ENCODE measurements at places on chromosomes 5 and 9.

GRCh38 chr9:136928591-136928990, 15.9 kb downstream of the FBXW5 start:
- DNase-seq: no peak

DNA sequence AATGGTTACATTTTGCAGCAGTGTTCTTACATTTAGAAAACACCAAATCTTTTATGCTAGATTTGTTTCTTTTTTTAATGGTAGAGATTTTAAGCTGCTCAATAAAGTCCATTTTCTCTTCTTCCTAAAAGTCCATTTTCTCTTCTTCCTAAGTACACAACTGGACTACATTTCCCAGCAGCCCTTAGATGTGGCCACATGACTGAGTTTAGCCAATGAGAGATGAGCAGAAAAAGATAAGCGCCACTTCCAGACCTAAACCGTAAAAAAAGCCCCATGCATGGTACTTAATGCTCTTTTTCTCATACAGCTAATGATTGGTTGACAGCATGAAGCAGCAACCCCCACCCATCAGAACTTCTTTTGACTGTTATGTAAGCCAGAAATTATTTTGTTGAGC, 206.7 kb downstream of the FAM114A2 start:
- DNase-seq: no peak

DNA sequence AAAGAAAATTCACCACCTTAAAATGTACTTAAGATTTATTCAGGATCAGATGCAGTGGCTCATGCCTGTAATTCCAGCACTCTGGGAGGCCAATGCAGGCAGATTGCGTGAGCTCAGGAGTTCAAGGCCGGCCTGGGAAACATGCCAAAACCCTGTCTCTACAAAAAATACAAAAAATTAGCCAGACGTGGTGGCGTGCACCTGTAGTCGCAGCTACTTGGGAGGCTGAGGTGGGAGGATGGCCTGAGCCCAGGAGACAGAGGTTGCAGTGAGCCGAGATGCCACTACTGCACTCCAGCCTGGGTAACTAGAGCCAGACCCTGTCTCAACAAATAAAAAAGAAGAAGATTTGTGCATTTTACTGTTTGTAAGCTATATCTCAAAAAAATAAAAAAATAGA, 34.7 kb upstream of the GFPT2 start:
- no peak for DNase-seq

GRCh38 chr5:124859556-124860290, 113.3 kb upstream of the ZNF608 start:
- DNase-seq: no peak

DNA sequence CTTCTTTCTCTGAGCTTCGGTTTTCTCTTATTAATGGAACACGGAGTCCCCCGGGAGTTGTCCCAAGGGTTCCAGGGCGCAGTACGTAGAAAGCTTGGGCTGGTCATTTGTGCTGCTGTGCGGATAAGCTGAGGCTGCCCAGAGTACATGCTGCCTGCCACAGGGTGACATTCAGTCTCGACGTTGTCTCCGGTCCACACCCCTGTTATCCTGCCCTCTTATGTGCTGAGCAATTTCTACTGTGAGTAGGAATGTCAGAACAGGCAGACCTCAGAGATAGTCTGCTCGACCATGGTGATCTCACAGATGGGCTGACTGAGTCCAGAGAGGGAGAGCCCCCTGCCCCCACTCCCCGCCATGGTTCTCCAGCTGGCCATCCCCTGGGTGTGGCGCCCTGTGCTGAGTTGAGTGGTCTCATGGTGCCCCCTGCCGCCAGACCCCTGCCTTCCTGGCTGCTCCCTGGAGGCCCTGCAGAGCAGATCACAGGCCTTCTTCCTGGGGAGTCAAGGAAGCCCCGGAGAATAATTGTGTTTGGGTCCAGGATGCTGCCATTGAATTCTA, 124.0 kb downstream of the RGS3 start:
- DNase-seq: peak; percentile 5

DNA sequence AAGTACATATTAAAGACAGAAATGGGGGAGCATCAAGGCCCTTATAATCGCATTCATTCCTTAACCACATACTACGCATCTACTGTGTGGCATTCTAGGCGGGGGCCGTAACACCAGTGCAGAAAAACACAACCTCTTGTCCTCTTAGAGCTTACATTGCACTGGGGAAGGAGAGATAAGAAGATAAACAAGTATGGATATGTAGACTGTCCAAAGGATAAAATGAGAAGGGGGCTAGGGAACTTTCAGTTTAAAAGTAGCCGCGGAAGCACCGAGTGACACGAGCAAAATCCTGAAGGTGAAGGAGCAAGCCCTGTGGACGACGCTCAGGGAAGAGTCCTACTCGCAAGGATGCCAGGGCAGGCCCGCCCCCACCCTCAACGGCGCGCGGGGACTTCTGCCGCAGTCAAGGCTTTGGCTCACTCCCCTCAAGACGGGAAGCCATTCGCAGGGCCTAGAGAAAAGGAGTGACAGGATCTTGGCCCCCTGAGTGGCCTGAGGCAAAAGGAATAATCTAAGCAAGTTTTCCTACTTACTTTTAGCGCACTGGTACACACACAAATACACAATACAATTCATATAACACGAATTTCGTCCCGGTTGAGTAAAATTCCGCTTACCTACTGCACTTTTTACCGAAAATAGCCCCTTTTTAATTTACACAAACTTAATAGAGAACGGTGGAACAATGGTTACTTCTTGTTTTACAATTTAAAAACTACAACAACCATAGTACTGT, 1.3 kb upstream of the NIPBL start:
- peak; percentile 41 for DNase-seq

GRCh38 chr5:172364773-172365172, 81.2 kb upstream of the UBTD2 start:
- no peak for DNase-seq

DNA sequence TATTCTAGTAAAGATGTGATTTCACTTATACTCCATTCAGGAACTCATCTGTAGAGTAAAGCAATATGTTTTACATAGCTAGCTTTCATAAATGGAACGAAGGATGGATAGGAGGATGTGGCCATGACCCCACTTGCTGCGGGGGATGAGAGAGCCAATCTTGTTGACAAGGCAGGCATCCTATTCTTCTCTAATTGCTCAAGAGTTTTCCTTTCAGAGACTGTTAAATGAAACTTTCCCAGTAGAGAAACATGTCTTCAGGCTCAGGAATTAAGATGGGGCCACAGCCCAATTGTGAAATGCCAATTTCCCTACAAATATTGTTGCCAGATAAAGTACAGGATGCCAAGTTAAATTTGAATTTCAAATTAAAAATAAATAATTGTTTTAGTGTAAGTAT, 196.2 kb upstream of the TUT7 start:
- no peak for DNase-seq

- DNase-seq: no peak
Observed at GRCh38 chr5:158611581-158611980, 488.1 kb downstream of the EBF1 start.

GRCh38 chr9:19233344-19233743, 2.9 kb downstream of the DENND4C start:
- DNase-seq: no peak

- DNase-seq: no peak
Observed at GRCh38 chr9:128163523-128164306, 3.6 kb downstream of the BBLN start.

DNA sequence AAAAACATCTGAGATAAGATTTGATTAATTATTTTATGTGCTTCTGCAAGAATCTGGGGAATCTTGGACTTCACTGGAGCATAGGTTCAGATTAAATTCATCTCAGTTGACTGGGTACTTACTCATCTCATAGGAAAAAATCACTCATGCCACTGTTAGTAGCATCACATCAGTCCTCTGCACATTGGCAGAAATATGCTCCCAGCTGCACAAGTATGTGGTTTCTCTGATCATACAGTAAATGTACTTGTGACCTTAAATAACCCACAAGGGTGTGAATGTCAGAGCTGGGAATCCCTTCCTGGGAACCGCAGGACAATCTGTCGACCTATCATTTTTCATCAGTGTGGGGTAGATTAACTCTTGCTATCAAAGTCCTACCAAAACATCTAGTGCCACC, 203.7 kb upstream of the SLC24A2 start:
- no peak for DNase-seq

GRCh38 chr9:130237076-130237475, 28.5 kb upstream of the HMCN2 start:
- no peak for DNase-seq

GRCh38 chr9:104177003-104177611, 83.0 kb downstream of the SMC2 start:
- DNase-seq: no peak

DNA sequence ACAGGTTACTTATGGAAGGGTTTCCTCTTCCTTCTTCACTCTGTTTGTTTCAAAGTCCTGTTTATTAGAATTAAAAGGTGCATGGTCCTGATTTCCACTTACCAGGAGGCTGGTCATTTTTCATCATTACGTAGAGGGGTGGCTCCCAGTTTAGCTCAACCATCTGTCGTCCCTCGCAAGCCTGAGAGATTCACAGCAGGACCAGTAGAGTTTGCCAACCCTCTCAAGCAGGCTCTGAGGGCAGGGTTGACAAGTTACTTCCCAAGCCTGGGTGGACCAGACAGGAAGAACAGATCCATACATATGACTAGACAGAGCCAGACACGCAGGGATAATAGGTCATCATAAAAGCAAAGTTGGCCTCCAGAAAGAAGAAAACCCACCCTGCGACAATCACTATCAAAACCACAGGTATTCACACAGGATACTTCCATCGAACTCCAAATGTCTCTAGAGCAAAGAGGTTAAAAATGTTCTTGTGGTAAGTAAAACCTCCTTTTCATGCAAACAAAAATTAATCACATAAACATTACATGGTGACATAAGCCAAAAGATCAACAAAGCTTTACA, 151.9 kb downstream of the ELAVL2 start:
- DNase-seq: no peak

DNA sequence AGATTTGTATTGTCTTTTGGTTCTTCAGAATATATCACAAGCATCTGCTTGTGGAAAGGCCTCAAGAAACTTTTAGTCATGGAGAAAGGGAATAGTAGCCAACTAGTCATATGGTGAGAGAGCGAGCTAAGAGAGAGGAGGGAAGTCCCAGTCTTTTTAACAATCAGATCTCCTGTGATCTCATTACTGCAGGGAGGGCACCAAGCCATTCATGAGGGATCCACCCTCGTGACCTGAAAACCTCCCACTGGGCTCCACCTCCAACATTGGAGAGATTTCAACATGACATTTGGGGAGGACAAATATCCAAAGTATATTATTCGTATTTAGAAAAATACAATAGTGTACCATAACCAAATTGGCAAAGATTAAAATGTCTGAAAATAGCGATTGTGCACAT, 99.0 kb downstream of the GABRA1 start:
- DNase-seq: no peak

DNA sequence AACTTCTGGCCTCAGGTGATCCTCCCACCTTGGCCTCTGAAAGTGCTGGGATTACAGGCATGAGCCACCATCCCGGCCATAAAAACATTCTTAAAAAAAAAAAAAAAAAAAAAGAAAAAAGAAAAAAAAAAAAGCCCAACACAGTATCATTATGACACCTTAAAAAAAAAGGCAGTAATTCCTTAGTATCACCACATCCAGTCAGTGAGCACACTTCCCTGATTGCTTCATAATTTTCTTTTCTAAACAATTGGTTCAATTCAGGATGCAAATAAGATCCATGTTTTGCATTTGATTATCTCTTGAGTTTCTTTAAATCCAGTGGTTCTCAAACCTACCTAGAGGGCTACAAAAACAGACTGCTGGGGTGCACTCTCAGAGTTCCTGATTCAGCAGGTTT, 182.5 kb downstream of the CDK5RAP2 start:
- no peak for DNase-seq

- DNase-seq: no peak
Observed at GRCh38 chr5:124061663-124062062, 549.7 kb downstream of the CSNK1G3 start.

- peak; percentile 54 for DNase-seq
Observed at GRCh38 chr9:34252670-34253459, 74.0 kb downstream of the UBAP1 start.

- DNase-seq: no peak
Observed at GRCh38 chr5:73450672-73451223, 2.2 kb upstream of the FOXD1 start.

DNA sequence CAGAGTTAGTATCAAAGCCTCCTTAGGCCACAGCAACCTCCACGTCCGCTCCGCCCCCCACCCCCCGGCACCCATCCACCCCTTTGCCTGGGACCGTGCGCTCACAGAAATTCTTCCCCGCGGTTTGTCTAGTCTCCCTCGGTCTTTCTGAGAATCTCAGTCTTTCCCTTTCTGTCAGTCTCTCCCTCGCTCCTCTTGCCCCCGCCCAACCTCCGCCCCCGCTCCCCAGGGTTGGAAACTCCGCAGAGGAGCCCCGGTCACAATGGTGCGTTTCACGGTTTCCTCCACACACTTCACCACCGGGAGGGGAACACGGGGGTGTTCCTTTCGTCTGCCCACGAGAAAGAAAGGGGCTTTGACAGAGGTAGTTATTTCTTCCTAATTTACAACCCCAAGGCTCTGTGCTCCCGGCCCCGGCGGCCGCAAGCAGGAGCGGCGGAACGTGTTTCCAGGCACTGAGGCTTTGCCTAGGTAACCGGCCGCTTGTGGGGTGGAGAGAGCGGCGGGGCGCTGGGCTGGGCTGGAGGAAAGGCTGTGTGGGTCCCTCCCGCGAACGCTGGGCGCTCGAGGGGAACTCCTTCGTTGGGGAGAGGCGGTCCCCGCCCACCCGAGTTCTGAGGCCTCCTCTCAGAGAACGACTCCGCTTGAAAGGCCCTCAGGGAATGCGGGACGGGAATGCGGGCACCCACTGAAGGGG, 2.1 kb downstream of the NR4A3 start:
- peak; percentile 58 for DNase-seq

- DNase-seq: no peak
Observed at GRCh38 chr9:81529556-81530193, 159.7 kb downstream of the TLE1 start.

- DNase-seq: no peak
Observed at GRCh38 chr5:16619136-16619535, 2.3 kb upstream of the RETREG1 start.

All from activated CD4-positive, alpha-beta T cell treated with anti-CD3 and anti-CD28 coated beads, Interleukin-2, amount 50 U/mL, for 1 hour (primary cell).